Stimulated activated CD4-positive, alpha-beta T cell treated with anti-CD3 and anti-CD28 coated beads, Interleukin-15, amount 100 ng/mL, for 24 hours (primary cell): ENCODE measurements at places on chromosomes 1 and 21.

DNA sequence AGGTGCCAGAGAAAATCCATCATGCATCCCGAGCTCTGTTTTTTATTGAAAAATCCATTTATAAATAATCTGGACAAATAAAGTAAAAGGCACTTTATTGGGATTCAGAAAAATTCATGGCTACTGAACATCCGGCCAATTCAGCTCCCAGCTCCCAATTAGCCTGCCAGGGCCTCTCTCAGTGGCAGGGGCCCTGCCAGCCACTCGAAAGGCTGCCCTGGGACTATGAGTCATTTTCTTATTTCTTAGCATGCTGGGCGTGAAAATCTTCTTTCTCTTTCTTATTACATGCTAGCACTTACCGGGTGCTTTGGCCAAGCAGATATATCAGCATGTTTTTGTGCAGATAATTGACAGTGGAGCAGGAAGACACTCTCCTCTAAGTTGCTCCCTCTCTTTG lies 283.3 kb downstream of the CAMTA1 start:
- DNase-seq = no peak

GRCh38 chr1:98276514-98276913 lies 355.7 kb upstream of the DPYD start:
- DNase-seq = no peak

GRCh38 chr1:94384485-94385265 lies 33.5 kb upstream of the ABCD3 start:
- DNase-seq = peak; percentile 22

- no peak for DNase-seq
Measured at GRCh38 chr1:115976921-115977498, 697 bp downstream of the SLC22A15 start.

- no peak for DNase-seq
Measured at GRCh38 chr1:226603022-226603857, 54.7 kb downstream of the STUM start.

- peak; percentile 71 for DNase-seq
Measured at GRCh38 chr1:36323636-36324352, at the start of gene EVA1B. TSS of gene EVA1B (minus strand) at chr1:36323645. CDS start at chr1:36323037, 608 bp downstream.

GRCh38 chr1:235295902-235296350 lies 32.1 kb downstream of the ARID4B start:
- no peak for DNase-seq

DNA sequence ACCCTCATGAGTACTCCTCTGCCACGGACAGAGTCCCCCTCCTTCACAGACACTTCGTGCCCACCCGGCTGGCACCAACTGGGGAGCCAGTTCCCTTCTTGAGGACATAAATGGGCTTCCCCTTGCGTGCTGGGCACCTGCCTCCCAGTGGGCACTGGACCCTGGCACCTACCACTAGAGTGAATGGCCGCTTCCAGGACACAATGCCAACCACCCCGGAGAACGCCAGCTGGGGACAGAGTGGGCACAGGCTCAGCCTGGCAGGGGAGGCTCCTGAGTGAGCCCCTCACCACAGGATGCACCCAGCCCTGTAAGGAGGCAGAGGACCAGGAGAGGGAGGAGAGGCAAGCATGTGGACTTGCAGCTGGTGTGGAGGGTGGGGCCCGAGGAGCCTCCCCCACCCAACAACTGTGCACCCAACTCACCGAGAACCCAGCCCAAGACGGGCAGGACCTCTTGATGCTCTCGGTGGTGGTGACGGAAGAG lies 1.0 kb downstream of the ENTREP3 start:
- no peak for DNase-seq

- DNase-seq = no peak
Measured at GRCh38 chr1:77048615-77049005, 170.6 kb downstream of the PIGK start.

- no peak for DNase-seq
Measured at GRCh38 chr21:34956416-34957316, 92.4 kb downstream of the RUNX1 start.

GRCh38 chr1:228076796-228077430 lies 5.6 kb upstream of the ARF1 start:
- DNase-seq = no peak

DNA sequence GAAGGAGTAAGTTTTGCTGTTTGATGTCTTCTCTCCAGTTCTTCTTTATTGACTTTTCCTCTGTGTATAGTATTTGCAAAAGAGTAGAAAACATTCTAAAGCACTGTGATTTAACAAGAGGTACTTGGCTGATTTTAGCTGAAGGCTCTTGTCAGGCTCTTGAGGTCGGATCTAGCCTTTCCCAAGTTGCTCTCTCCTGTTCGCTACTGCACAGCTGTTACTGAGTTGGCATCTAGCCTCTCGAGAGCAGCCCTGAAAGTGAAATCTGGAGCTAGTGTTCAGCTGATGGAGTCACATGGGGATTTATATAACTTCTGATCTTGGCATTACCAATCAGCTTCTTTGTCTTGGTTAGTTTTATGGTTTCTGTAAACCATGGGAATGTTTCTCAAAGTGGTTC lies 193.1 kb downstream of the RYR2 start:
- no peak for DNase-seq

DNA sequence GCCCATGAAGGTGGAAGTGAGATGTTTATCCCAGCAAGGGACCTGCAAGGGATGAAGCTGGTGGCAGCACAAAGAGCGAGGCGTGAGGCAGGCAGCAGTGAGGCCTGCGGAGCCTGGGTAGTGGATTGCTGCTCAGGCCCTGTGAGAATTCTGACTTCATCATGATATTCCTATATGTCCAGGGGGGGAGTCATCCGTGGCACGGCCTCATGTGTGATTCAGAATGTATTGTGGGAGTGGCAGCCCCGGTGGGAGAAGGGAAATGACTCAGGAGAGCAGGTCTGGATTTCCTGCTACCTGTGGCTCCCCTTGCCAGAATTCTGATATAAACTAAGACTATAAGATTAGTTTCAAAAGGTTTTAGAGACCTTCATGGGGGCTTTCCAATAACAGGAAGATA lies 240.9 kb downstream of the CAMTA1 start:
- DNase-seq = no peak

DNA sequence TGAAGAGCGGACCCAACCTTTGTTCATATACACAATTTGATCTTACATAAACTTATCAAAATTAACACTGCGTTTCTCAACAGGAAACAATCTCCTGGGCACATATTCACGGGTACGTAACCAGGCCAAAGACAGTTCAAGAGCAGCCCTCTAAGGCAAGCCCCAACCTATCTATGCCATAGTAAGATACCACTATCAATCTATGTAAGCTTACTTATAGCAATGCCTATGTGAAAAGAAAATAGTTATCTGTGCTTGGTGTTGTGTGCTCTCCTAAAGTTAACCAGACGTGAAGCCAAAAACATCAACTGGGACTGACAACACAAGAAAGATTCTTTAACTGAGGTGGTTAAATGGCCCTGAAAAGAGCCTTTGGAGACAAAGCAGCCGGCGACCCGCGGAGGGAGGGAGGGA lies 49.4 kb upstream of the BOLA1 start:
- peak; percentile 18 for DNase-seq

DNA sequence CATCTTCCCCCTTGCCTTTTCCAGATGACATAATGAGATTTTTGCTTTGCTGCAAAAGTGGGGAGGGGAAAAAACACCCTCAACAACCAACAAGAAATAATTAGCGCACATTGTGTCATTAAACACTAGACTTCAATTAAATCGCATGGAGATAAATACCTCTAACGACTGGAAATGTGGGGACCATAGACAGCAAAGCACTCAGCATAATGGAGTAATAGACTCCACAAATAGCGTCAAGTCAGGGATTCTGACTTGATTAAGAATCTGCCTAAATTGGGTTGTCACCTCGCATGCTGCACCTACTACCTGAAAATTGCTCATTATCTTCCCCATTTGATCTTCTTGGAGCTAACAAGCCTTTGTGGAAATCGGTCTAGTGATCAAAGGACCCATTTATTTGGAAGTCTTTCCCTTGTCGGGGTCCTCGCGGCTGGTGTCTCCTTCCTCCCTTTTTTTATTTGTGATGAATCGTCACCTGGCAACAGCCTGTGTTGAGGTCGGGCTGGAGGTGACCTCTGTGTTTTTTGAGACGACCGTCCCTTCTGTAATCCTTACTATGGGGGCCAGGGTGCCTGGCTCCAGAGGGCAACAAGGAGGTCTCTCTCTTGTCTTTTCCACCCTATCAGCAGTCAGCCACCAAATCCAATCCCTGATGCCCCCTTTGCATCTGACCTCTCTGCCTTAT lies 75.3 kb upstream of the IGSF21 start:
- DNase-seq = no peak

DNA sequence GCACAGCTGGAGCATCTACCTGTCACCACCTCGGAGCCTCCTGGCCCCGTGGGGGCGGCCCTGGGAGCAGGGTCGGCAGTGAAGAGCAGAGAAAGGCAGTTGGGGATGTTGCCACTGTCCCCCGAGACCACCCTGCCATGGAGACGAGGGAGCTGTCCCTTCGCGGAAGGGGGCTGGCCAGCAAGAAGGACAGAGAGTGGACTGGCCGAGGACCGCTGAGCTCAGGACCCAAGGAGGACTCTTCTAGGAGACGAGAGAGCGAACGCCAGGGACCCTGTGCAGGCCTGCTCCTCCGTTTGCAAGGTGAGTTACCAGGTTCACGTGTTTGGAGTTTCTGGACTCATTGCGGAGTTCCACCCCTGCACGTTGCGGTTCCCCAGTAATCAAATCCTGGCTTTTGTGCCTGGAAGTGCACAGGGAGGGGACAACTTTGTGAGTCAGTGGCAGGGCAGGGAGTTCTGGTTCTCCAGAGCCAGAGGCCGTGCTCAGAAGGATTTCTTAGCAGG lies 5.6 kb upstream of the POFUT2 start:
- DNase-seq = no peak

GRCh38 chr1:147083919-147084272 lies 88.4 kb downstream of the PRKAB2 start:
- DNase-seq = no peak

DNA sequence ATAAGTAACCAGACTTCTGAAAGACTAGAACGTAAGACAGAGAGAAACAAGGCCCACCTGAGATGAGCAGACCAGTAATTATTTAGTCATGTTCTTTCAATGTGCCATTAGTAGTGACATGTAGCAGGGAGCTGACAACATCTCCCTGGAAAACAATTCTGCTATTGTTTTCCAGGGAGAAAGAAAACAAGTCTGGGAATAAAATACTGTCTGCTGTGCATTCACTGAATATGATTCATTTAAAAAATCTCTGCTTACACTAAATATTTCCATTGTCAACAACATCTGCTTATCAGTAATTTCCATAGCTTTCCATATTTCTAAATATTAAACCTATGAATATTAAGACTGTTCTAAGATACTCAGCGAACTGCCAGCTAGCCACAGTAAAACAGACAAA lies 80.0 kb downstream of the VCAM1 start:
- no peak for DNase-seq

- peak; percentile 62 for DNase-seq
Measured at GRCh38 chr1:15684042-15684461, at the start of gene PLEKHM2. TSS of gene PLEKHM2 (plus strand) at chr1:15684320. CDS start at chr1:15684559, 239 bp downstream.

DNA sequence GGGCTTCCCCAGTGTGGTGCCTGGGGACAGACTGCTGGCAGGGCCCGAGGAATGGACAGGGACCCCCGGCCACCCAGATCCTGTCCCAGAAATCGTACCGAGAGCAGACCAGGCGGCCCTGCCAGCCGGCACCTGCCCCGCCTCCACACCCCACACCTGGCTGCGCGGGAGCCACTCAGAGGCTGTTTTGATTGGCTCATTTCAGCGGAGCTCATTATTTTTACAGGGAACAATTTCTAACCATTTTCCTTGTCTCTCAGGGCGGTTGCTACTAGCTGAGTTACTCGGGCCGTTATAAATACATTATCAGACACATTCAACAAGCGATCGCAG lies 39.3 kb upstream of the AJAP1 start:
- no peak for DNase-seq

GRCh38 chr1:227780101-227781044 lies 35.1 kb upstream of the PRSS38 start:
- no peak for DNase-seq

DNA sequence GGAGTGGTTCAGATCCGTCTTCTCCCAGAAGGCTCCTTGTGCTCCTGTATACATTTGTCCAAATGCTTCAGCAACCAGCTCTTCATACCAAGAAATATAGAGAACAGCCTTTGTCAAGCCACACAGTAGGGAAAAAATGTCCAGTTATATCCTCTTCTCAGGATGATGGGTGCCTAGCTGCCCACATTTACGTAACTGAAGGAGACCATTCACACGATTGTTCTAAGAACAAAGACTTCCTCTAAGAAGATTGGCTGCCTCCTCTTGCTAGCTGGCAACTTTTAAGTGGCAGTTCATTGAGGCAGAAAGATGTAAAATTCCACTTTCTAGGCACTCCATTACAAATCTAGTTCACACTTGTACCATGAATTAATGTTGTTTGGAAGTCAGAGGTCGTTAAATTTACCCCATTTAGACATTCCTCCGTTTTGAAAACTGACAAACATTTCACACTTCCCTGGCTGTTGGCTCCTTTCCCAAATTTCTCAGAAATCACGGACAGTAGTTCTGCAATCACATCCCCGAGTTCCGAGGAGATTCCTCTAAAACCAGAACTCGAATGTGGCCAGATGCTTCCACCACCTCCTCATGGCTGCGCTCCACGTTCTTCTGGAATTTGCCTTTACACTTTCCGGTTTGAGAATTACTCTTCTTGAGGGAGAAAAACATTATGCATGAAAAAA lies 45.6 kb upstream of the CSF1 start:
- DNase-seq = no peak

GRCh38 chr1:192349314-192349713 lies 32.5 kb downstream of the RGS21 start:
- no peak for DNase-seq

DNA sequence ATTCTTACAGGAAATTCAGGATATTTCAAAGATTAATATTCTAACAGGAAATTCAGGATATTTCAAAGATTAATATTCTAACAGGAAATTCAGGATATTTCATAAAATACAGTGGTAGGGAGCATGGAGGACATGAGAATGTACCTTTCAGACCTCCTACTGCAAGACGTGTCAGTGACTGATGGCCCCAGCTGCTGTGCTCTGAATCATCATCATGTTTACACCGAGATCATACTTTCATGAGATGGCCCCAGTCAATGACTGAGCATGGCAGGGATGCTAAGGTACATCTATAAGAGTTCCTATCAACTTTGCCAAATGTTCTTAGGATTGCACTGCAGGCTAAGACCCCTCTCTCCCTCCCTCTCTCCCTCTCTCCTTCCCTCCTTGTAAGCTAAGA lies 69.0 kb downstream of the HFM1 start:
- DNase-seq = no peak

DNA sequence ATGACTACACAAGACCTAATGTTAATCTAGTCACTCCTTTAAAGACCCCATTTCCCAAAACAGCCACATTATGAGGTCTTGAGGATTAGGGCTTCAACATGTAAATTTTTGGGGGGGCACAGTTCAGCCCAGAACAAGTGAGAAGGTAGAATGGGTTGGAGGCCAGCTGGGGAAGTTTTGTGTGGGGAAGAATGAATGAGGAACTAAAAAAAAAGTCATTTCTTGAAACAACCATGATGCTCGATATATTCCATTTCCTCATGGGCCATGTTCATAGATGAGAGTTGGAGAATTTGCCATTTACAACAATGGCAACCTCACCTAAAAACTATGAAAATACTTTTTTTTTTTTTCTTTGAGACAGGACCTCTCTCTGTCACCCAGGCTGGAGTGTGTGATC lies 14.5 kb downstream of the NLRP3 start:
- DNase-seq = no peak
